CD4-positive, alpha-beta T cell treated with Interleukin-10 for 1 hour (primary cell): ENCODE measurements at places on chromosomes 11 and 22.

GRCh38 chr11:36465449-36466163 is 44.5 kb downstream of the TRAF6 start:
- no peak for DNase-seq

DNA sequence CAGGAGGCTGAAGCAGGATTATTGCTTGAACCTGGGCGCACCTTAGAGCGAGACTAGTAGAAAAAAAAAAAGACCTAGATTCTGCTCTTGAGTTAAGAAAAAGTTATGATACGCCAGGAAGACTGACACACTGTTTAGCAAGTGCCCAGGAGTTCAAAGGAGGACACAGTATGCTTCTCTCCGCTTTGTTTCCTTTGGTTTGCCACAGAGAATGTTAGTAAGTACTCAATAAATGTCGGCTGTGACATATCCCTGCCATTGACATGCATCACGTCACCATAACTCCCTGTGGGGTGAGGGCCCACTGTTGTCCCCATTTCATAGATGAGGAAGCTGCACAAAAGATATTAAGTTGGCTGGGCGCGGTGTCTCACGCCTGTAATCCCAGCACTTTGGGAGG is 7.1 kb downstream of the SPTBN2 start:
- no peak for DNase-seq

GRCh38 chr11:132187814-132188213 is 817.4 kb downstream of the NTM start:
- DNase-seq, result no peak

DNA sequence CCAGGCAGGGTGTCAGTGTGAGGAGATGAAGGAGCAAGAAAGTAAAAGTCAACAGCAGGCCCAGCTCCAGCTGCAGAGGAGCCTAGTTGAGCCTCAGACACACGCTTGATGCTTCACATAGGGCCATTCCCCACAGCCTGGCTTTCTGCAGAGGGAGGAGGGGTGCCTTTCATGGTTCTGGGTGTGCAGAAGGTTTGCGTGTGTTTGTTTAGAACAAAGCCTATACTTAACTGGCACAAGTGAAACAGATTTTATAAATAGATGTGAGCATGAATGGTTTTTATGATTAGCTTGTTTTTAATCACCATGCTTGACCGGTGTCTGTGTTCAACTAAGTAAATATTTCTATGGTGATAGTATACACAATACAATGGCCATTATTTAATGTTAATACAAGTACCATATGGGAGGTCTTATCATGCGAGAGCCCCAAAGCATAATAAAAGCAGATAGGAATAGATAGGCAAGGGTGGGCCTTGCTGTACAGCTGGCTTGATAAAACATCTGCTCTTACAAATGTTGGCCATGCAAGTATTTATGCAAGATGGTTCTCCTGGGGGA is 290.2 kb downstream of the ETS1 start:
- DNase-seq, result peak; percentile 36

- DNase-seq, result no peak
These were observed 44.8 kb downstream of the LMO1 start for GRCh38 chr11:8218840-8219239.

GRCh38 chr11:36469063-36469462 is 41.0 kb downstream of the TRAF6 start:
- peak; percentile 27 for DNase-seq

DNA sequence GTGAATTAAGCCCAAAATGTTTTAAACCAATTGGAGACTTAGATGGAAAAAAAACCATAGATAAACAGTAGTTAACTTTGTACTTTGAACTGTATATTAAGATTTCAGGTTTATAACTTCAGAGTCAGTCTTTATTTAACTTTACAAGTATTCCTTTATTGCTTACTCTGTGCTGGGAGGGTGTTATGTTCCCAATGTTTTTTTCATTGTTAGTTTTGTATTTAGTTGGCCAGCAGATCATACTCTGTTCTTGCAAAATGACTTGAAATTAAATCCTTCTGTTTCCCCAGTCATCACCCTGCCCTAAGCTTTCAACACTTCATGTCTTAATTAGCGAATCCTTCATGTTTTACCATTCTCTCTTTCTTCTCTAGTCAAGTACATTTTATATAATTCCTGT is 25.3 kb downstream of the SIK2 start:
- no peak for DNase-seq

- DNase-seq, result no peak
These were observed 72.6 kb downstream of the CELSR1 start for GRCh38 chr22:46464701-46465344.

DNA sequence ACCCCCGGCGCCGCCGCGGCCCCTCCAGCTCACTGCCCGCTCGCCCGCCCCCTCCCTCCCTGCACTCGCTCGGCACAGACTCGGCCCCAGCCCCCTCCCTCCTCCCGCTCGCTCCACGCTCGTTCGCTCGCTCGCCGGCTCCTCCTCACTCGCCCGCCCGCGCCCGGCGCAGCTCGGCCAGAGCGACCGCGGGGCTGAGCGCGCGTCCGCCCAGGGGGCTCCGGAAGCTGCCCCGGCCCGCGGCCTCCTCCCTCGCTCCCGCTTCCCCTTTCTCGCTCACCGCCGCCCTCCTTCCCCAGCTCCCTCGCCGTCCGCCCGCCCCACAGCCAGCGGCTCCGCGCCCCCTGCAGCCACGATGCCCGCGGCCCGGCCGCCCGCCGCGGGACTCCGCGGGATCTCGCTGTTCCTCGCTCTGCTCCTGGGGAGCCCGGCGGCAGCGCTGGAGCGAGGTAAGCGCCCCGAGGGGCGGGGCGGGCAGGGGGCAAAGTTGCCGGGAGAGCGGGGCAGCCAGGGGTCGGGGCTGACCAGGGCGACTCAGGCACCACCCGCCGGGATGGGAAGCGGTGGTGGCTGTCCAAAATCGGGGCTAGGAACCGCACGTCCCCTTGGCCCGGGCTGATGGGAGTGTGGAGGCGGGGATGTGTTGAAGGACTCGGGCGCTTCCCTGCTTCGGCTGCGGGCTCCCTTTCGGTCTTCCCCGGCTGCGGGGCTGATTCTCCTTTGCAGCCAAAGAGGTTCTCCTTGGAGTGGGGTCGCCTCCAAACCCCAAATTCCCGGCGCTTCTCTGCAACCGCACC is at the start of gene SEZ6L:
Gene SEZ6L, plus strand, starts transcription at position 148 of the 797 bp plus-strand sequence. Its CDS starts 208 bp downstream, at position 356.
- DNase-seq, result no peak

- no peak for DNase-seq
These were observed 114.4 kb upstream of the ASPHD2 start for GRCh38 chr22:26314656-26315055.

DNA sequence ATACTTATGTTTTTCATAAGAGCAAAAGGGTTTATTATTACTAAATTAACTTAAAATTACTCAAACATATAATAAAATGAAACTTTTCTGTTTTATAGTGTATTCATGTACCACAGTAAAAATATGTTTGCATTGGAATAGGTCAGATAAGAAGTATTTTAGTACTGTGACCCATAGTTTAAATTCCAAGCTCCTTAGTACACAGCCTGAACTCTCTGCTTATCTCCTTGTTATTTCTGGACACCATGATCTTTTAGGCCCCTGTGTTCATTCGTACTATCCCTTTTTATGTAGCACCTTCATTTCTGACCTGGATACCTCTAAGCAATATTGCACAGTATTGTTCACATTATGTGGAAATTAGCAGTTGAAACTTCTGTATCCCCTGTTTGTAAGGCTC is 296.7 kb upstream of the SYN3 start:
- no peak for DNase-seq
